ENCODE measurements at places on chromosomes 1 and 21.

DNA sequence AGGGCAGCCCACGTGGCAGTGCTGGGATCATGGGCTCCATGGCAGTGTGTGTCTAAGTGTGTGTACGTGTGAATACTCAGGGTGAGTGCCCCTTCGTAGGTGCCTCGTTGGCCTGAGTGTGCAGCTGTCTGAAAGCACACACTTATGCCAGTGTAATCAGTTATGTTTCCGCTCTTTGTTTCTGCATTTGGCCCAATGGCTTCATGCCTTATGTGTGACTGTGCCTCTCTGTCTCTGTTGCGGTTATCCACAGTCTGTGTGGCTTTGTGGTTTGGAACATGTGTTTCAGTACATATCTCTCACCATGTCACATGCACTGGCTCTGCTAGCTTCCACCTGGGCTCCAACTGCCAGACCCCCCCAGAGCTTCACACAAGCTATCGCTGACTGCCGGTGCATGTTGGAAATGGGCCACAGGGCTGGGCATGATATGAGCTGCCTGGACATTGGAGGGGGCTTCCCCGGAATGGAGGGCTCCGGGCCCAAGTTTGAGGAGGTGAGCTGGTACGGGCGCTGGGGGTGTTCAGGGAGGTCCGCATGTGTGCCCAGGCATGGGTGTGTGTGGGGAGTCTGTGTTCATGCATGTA, 70.3 kb upstream of the TINAGL1 start:
- no peak for DNase-seq

DNA sequence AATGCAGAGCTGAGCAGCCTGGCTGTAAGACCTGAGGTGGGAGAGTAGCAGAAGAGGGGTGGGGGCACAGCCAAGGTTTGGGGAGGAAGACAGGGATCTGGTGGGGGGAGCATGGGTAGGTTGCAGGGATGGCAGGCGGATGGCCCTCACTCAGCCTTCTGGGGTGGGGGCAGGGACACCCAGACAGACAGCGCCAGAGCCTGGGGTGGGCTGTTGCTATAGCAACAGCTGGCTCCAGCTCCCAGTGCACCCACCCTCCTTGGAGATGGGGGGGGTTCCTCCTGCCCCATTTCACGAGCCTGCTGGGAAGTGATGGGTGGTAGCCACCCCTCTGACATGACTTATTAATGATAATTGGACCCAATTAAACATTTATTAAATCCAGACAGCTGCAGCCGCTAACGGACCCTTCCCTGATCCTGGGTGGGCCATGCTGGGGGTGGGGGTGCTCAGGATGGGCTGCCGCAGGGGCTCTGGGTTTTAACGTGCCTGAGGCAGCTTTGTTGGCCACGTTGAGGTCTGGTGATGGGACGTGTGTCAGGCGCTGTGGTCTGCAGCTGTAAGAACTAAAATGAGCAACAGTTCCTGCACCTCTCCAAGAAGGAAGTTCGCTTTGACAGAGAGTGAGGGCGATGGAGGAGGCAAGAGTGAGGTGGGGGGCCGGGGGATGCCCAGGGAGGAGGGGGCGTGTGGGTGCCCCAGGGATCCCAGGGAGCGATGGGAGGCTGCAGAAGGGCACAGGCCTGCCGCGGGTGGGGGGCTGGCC, 19.4 kb downstream of the AGRN start:
- no peak for DNase-seq

- DNase-seq, result no peak
These were observed 56.6 kb downstream of the TMEM53 start for GRCh38 chr1:44617703-44618029.

DNA sequence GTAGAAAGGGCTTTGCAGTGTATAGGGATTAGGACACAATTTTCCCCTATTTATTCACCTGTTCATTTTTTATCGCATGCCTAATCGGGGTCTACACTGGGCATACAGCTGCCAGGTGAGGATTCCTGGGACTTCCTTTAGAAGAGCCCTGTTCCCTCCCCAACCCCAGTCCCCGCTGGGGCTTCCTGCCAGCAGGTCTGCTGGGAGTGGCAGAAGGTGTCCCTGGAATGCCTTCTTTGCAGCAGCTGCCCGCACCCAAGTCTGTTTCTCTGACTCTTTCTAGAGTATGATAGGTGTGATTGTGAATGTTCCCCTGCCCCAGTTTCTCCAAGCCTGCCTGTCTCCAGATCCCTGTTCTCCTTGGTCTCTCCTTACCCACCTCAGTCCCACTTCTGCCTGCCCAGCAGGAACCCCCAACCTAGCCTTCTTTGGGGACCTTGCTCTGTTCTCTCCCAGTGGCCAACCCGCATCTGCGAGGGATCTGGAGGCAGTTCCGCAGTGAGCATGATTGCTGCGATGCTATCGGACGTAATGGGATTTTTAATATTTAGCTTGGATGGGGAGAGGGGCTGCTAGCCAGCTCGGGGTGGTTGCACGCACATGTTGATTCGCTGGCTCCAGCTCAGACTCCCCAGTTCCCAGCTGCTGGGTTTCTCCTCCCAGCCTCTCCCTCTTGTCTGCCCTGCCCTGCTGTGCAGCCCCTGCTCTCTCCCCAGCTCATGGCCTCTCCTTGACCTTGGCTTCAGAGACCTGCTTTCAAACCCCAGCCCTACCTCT, 79.8 kb downstream of the EPHB2 start:
- no peak for DNase-seq

All from stimulated activated CD8-positive, alpha-beta memory T cell treated with anti-CD3 and anti-CD28 coated beads, Interleukin-12 subunit alpha, Interleukin-12 subunit beta, amount 100 ng/mL, for 4 hours (primary cell).